GOT3 (cell line): ENCODE measurements at places on chromosomes 3 and 15.

DNA sequence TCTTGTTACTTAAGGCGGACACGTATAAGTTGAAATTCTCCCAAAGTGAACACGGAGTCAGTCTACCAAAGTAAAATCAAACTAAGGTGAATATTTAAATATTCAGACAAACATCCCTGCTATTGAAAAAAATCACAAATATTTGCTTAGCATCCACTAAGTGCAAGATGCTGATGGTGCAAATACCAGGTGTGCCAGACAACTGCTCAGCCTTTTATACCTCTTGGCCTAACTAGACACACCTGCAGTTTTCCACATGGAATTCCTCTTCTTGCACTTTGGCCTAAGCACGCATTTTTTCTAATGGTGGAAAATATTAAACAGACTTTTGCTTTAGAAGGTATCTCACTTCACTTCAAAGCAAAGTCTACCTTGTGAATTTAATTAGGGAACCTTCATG, 84.1 kb upstream of the ICE2 start:
- DNase-seq, result no peak

GRCh38 chr15:37199545-37199944, 99.2 kb upstream of the MEIS2 start:
- DNase-seq, result no peak

DNA sequence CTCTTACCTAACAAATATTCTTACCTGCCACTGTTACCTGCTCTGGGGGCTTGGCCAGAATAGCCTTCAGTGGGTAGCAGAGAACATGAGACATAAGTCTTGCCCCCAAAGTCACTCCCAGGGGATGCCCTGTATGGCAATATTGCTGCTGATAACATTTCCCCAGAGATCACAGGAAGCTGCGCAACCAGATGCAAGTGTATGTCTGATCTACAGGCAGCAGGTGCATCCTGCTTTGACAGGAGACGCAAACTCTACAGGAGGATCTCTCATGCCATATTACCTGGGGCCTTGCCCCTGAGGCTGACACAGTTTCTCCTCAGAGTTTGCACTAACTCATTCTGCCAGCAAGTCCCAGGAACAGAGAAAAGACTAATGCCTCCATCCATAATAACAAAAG, 174.4 kb upstream of the LPP start:
- DNase-seq, result no peak

GRCh38 chr3:129440618-129441190, 680 bp downstream of the IFT122 start:
- DNase-seq, result no peak

- no peak for DNase-seq
These were observed 32.4 kb downstream of the CD200R1L start for GRCh38 chr3:112814266-112814665.

- no peak for DNase-seq
These were observed 15.5 kb downstream of the ATP2B2 start for GRCh38 chr3:10489746-10490483.

DNA sequence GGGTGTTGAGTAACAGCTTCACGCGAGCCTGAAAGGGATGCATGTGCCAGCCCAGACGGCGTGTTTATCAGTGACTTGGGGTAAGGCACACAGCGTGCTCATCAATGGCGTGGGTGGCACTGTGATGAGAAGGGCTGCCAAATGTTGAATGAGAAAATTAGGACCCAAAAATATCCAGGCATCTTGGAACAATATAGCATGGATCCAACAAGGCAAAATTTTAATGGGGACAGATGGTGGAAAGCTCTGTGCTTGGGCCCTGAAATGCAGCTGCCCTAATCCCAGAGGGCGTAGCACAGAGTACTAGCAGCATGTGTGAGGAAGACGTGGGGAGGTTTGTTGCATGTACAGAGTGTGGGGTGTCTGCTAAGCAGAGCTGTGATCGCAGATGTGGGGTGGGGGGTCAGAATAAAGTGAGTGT, 48.9 kb downstream of the SSUH2 start:
- DNase-seq, result no peak

DNA sequence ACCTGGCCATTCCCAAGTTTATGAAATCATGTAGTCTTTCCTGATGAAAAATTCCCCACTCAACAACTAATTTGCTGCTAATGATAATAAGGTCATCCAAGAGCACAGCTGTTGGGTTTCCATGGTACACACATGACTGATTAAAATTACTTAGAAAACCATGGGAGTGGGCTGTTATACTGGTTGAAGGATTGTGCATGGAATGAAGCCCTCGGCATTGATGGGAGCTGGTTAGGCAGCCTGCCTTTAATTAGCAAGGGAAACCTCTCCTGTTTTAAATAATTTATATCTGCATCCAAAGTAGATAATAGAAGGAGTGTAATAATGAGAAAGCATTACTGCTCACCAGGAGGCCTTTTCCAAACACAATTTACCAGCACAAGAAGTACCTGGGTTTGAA, 235.1 kb upstream of the CFAP20DC start:
- no peak for DNase-seq

GRCh38 chr3:27861046-27862036, 139.2 kb upstream of the EOMES start:
- no peak for DNase-seq

DNA sequence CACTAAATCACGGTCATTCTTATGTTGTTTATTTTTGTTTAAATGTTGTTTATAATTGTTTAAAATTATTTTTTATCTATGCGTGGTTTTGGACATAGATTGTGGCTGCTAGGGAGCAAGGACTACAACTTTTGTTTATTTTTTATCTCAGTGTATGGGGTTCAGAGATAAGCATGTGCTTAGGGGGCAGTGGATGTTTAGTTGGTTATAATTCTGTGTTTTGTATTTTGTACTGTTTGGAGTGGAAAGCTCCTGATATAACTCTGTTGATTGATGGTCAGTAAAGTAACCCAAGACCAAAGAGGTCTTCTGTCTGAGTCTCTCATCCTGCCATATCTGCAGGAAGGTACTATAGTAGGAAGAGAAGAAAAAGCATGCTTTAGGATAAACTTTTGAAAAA, 36.5 kb upstream of the NPHP3 start:
- no peak for DNase-seq

- DNase-seq, result no peak
These were observed 67.6 kb upstream of the GCNT3 start for GRCh38 chr15:59543721-59544547.

GRCh38 chr3:9276761-9277370, 27.4 kb upstream of the SRGAP3 start:
- no peak for DNase-seq

DNA sequence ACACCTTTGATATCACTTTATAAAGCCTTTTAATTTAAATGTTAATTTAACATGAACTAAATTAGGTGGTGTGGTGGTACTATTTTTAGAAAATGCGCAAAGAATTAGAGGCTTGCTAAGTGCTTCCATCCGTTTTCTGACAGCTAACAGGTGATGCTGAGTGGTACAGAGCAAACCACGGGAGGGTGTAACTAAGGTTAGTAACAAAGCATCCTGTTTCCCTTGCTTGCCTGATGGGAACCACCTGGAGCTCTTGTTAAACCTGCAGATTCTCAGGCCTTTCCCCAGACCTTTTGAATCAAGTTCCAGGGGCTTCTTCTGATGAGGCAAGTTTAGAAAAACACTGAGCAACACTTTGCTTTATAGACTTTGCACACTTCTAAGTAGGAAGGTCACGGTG, 101.0 kb downstream of the ATG7 start:
- DNase-seq, result no peak

DNA sequence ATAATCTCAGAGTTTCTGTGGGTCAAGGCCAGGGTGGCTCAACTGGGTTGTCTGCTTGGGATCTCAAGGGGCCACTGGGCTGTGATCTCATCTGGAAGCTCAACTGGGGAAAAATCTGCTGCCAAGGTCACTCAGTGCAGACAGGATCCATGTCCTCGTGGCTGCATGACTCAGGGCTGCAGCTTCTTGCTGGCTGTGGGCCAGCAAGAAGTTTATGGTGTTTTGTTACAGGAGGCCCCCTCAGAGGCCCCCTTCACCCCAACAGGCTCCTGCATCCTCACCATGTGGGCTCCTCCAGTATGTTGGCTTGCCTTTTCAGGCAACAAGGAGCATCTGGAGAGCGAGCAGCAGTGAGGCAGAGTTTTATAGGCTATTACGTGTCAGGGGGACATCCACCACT, 14.6 kb downstream of the OCA2 start:
- DNase-seq, result no peak

GRCh38 chr3:9026320-9027045, 63.2 kb upstream of the RAD18 start:
- DNase-seq, result no peak

GRCh38 chr15:31273258-31273941, 53.2 kb upstream of the KLF13 start:
- DNase-seq, result no peak

GRCh38 chr3:120622457-120622856, 26.3 kb downstream of the NDUFB4 start:
- DNase-seq, result no peak
